T-cell (primary cell): ENCODE measurements at places on chromosomes 5 and 9.
A peak's percentile ranks its signal among the peaks of the same experiment; 100 is the strongest.

GRCh38 chr5:150847334-150847695 lies 994 bp downstream of the IRGM start:
- H3K4me1 ChIP-seq = peaks cover 5% of the 10 kb centered on the region
- H3K36me3 ChIP-seq = no peaks in the 10 kb centered on the region
- H3K27me3 ChIP-seq = no peaks in the 10 kb centered on the region
- DNase-seq = no peak
- H3K27ac ChIP-seq = no peak overlapping the region

GRCh38 chr9:111036429-111036789 lies 1.9 kb downstream of the LPAR1 start:
- H3K36me3 ChIP-seq = no peaks in the 10 kb centered on the region
- no peak for DNase-seq
- peaks cover 23% of the 10 kb centered on the region for H3K27me3 ChIP-seq
- no peak overlapping the region for H3K4me3 ChIP-seq

- peaks cover 4% of the 10 kb centered on the region for H3K27me3 ChIP-seq
- H3K4me1 ChIP-seq = peaks cover 14% of the 10 kb centered on the region
- H3K36me3 ChIP-seq = no peaks in the 10 kb centered on the region
- no peak overlapping the region for H3K4me3 ChIP-seq
- H3K27ac ChIP-seq = no peak overlapping the region
These were observed 4.7 kb upstream of the RXRA start for GRCh38 chr9:134321531-134321930.

DNA sequence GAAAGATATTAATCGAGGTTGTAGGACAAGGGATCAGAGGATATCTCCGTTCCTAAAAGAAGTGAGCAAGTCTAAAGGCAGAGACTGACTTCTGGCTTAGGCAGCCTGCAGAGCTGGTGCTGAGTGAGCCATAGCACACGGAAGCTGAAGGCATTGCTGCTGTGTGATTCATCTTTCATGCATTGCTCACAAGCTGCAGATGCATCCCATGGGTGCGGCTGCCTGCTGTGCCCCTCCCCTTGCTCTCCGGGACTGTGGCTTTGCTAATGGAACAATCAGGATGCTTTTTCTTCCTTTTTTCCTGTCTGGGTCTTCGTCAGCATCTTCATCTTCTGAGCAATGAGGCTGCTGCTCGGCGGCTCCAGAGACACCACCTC lies 341.4 kb downstream of the DIRAS2 start:
- no peaks in the 10 kb centered on the region for H3K4me1 ChIP-seq
- H3K27me3 ChIP-seq = no peaks in the 10 kb centered on the region
- DNase-seq = no peak
- H3K4me3 ChIP-seq = no peak overlapping the region
- no peaks in the 10 kb centered on the region for H3K36me3 ChIP-seq

DNA sequence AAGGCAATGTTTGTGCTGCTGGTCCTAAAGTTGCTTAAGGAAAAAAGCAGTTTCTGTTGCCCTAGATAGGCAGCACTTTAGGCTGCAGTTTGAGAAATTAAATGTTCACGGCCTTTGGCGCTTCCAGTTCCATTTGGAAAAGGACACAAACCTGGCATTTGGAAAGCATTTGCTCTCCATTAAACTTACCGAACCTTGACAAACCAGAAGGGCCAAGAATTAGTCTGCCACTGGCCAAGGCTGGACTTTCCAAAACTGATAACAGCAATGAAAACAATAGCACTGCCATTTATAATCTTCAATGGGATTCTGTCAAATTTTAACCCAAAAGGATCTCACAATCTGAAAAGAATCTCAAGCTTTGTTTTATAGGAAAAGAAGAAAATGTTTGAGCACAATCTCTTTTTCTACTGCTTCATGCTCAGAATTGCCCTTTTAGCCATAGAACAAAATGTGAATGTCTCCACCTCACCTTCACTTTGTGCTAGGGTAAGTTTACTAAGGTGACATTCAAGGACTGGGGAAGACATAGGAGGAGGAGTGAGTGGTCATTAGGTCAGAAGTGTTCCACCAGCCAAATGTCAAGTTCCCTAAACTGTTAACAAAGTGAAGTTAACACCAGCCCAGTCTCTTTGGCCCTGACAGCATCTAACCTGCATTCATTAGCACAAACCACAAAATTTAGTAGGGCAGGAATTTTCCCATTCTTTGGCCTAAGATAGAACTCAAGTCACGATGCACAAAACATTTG lies 583.4 kb upstream of the DMAC1 start:
- no peak overlapping the region for H3K4me3 ChIP-seq
- no peak for DNase-seq
- H3K4me1 ChIP-seq = no peaks in the 10 kb centered on the region
- no peak overlapping the region for H3K27ac ChIP-seq
- H3K36me3 ChIP-seq = no peaks in the 10 kb centered on the region

DNA sequence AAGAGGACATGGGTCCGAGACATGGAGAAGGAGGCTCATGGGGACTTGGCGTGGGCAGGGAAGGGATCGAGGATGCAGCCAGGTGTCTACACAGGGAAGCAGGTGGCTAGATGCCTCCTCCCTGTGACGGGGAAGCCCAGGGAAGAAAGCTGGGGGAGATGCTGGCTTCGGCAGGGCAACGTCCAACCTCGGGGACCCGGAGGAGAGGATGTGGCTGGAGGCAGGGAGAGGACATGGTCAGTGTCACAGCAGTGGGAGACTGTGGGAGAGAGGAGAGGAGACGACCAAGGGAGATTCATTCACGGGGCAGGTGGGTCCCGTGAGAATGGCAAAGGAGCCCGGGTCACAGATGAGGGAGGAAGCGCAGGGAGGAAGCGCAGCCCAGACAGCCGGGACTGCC lies 73.2 kb upstream of the PHYKPL start:
- H3K4me1 ChIP-seq = no peaks in the 10 kb centered on the region
- peaks cover 16% of the 10 kb centered on the region for H3K27me3 ChIP-seq
- H3K4me3 ChIP-seq = no peak overlapping the region
- H3K27ac ChIP-seq = no peak overlapping the region

- H3K27ac ChIP-seq = no peak overlapping the region
- no peaks in the 10 kb centered on the region for H3K4me1 ChIP-seq
- H3K36me3 ChIP-seq = no peaks in the 10 kb centered on the region
- no peak for DNase-seq
These were observed 233.3 kb upstream of the GRAMD2B start for GRCh38 chr5:126189862-126190261.

DNA sequence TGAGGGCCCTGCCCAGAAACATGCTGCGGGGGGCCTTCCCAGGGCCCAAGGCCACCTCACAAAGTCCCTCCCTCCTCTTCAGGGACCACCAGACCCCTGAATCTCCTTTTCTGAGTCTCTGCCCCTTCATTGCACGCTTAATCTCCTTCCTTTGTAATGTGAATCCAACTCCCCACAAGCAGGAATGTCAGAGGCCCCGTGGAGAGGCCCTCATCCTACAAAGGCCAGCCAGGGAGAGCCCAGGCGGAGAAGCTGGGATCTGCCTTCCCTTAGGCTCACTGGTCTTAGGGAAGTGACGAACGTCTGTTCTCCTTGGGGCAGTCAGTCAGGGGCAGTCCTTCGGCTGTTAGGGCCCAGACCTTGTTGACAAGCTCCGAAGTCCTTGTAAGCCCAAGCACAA lies 2.3 kb downstream of the SMIM33 start:
- no peak overlapping the region for H3K4me3 ChIP-seq
- no peaks in the 10 kb centered on the region for H3K27me3 ChIP-seq
- H3K27ac ChIP-seq = peak overlapping the region; percentile 35
- H3K36me3 ChIP-seq = peaks cover 31% of the 10 kb centered on the region
- H3K4me1 ChIP-seq = peaks cover 36% of the 10 kb centered on the region
- DNase-seq = no peak

- no peak overlapping the region for H3K4me3 ChIP-seq
- no peaks in the 10 kb centered on the region for H3K4me1 ChIP-seq
- H3K36me3 ChIP-seq = no peaks in the 10 kb centered on the region
- no peaks in the 10 kb centered on the region for H3K27me3 ChIP-seq
These were observed 48.6 kb upstream of the SLCO6A1 start for GRCh38 chr5:102547141-102548035.

- no peaks in the 10 kb centered on the region for H3K4me1 ChIP-seq
- no peaks in the 10 kb centered on the region for H3K36me3 ChIP-seq
- H3K27ac ChIP-seq = no peak overlapping the region
- no peak overlapping the region for H3K4me3 ChIP-seq
- no peak for DNase-seq
These were observed 80.1 kb downstream of the ALDH1A1 start for GRCh38 chr9:72872718-72873117.

- no peak overlapping the region for H3K4me3 ChIP-seq
- H3K36me3 ChIP-seq = no peaks in the 10 kb centered on the region
- no peak overlapping the region for H3K27ac ChIP-seq
- peaks cover 3% of the 10 kb centered on the region for H3K4me1 ChIP-seq
- DNase-seq = no peak
These were observed 457.9 kb downstream of the ENC1 start for GRCh38 chr5:74182603-74183002.

DNA sequence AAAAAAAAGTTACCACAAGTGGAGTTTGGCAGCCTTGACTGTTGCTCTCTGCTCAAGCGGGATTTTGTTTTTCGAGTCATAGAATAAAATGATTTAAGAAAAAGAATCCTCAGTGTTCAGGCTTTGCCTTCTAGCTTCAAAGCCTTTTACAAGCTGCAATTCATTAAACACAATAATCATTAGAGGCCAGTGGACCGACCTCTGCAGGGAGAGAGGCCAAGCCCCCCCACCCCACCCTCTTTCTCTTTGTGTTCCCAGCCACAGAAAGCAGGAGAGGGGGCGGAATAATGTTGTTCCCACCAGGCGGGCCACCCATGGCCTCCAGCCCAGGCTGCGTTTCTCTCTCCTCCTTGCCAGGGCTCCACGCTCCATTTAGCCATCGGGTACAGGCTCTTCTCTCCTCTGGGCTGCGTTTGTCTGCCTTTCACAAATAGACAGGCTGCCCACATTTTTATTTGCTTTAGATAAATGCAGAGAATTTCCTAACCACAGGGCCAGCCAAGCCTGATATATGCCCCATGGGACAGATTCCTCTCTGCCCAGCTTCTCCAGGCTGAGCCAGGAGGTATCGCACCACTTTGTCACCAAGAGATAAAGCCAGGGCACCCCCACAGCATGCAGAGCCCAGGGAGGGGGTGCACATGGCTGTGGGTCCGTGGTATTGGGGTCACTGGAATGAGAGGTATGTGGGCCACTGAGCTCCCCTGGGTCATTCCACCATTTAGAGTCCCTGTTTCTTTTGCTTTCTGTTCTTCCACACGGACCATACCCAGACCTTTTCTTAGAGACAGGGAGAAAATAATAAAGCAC lies 318.8 kb downstream of the PIK3R1 start:
- H3K4me3 ChIP-seq = no peak overlapping the region
- no peaks in the 10 kb centered on the region for H3K27me3 ChIP-seq
- H3K36me3 ChIP-seq = no peaks in the 10 kb centered on the region
- H3K4me1 ChIP-seq = no peaks in the 10 kb centered on the region
- DNase-seq = no peak
- H3K27ac ChIP-seq = no peak overlapping the region

DNA sequence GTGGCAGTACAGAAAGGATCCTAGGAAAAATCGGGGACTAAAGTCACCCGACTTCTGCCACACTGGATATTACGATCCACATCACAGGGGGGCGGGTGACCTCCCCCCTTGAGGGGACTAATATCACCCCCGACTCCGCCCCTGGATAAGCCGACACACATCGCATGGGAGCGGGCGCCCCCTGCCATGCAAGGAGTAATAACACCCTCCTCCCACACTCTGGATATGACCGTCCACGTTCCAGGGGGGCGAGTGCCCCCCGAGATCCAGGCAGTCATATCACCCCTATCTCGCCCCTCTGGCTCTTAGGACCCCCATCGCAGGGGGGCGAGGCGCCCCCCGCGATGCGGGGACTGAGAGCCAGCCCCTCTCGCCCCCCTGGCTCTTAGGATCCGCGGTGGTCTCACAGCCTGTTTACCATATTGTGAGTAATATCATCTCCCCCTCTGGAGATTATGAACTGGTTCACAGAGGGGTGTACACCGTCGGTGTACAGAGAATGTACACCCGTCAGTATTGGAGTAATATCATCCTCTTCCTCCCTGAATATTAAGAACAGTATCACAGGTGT lies 423.0 kb downstream of the DIRAS2 start:
- H3K27me3 ChIP-seq = peaks cover 5% of the 10 kb centered on the region
- H3K36me3 ChIP-seq = no peaks in the 10 kb centered on the region
- no peaks in the 10 kb centered on the region for H3K4me1 ChIP-seq
- DNase-seq = peak; percentile 8
- H3K27ac ChIP-seq = no peak overlapping the region

DNA sequence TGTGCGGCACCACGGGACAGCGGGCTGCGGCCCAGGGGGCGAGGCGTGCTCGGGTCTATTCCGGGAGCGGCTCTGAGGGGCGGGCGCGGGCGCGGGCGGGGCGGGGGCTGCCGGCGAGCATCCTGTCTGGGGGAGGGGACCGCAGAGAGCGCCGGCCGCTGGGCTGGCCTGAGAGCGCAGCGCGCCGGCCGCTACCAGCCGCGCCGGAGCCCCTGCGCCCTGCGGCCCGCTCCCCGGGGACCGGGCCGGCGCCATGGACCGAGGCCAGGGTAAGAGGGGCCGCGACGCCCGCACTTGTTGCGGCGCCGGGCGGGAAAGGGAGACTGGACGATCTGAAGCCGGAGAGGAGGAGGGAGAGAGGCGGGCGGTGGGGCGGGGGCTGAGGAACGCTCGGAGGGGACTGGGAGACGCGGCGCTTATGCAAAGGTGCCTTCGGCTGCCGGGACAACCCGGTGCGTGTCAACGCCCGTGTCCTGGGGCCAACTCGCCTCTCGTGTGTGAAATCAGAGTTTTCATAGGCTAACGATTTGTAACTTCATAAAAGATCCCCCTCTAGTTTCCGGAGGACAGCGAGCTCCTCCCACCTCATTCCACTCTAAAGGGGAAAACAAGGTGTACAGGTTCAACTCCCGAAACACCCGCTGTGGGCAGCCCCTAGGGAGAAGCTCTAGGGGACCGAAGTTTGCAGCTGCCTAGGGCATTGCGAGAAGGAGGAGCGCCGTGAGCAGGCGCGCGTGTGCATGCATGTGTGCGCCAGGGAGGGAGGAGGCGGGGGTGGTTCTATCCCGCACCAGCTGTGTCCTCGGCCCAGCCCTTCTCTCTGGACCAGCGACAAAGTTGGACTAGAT lies at the start of gene AFAP1L1:
Gene AFAP1L1, plus strand, starts transcription at position 144 of the 848 bp plus-strand sequence. Its CDS starts 110 bp downstream, at position 254.
- peak within 1 kb of the TSS; percentile 40 for H3K4me3 ChIP-seq
- peaks cover 5% of the 10 kb centered on the region for H3K4me1 ChIP-seq
- H3K27ac ChIP-seq = no peak within 1 kb of the TSS
- H3K36me3 ChIP-seq = no peaks in the 10 kb centered on the region

GRCh38 chr5:89055695-89056085 lies 172.7 kb upstream of the MEF2C start:
- H3K36me3 ChIP-seq = no peaks in the 10 kb centered on the region
- no peaks in the 10 kb centered on the region for H3K4me1 ChIP-seq
- H3K27me3 ChIP-seq = no peaks in the 10 kb centered on the region
